ENCODE measurements at places on chromosomes 11 and 22.
A peak's percentile ranks its signal among the peaks of the same experiment; 100 is the strongest.

DNA sequence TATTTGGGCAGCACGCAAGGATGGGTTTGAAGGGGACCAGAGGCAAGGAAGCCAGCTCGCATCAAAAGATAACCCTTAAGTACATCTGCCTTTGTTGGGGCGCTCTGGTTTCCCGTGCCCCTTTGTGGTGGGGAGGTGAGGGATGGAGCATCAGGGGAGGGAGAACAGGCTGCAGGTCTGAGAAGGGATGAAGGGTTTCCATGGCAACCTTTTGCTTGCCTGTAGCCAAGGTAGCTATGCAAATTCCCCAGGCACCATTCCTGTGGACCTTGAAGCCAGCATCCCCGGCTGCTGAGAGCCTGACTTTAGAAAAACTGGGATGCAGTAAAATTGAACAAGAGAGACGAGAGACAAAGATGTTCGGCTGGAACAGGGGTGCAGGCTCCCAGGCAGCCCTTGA is 75.7 kb downstream of the SEZ6L start:
- no peak for DNase-seq

- DNase-seq: no peak
Observed at GRCh38 chr11:57474803-57475115, 14.4 kb downstream of the RTN4RL2 start.

GRCh38 chr11:130644187-130644586 is 195.7 kb downstream of the ADAMTS15 start:
- no peak for DNase-seq

DNA sequence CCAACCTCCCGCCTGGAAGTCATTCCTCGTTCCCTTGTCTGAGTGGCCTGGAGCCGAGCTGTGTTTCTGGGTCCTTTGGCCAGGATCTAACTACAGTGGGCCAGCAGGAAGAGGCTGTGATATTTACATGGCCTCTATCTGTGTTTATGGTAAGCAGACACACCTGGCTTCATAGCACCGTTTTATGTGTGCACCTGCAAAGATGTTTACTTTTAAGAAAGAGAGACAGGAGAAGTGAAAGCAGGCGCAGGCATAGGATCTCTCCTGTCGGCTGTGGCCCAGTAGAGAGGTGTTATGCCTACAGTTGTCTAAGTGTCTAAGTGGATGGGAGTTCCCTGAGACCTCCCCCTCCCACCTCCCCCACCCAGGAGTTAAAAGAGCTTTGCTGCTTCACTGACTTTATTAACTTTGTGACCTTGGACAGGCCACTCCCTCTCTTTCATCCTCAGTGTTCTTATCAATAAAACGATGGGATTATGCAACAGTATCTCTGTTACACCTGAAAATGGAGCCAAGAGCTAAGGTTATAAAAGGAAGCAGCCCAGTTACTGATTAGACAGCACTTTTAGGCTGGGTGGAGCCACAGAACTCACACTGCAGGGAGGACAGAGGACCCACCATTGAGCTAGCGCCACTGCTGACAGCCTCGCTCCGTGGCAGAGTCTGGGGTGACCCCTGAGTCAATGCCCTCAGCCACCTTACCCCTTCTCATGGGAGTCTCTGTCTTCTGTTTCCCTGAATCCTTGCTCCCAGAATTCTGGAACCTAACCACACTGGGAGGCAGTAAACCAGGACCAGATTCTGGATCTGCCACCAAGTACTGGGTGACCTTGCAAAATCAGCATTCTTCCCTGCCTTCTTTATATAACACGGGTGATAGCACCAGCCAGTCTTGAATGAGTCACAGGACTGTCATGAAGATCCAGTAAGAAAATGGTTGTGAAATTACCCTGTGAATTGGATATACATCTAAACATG is 22.0 kb downstream of the ST14 start:
- peak; percentile 59 for DNase-seq

GRCh38 chr11:57597916-57598830 is 688 bp downstream of the SERPING1 start:
- no peak for DNase-seq

DNA sequence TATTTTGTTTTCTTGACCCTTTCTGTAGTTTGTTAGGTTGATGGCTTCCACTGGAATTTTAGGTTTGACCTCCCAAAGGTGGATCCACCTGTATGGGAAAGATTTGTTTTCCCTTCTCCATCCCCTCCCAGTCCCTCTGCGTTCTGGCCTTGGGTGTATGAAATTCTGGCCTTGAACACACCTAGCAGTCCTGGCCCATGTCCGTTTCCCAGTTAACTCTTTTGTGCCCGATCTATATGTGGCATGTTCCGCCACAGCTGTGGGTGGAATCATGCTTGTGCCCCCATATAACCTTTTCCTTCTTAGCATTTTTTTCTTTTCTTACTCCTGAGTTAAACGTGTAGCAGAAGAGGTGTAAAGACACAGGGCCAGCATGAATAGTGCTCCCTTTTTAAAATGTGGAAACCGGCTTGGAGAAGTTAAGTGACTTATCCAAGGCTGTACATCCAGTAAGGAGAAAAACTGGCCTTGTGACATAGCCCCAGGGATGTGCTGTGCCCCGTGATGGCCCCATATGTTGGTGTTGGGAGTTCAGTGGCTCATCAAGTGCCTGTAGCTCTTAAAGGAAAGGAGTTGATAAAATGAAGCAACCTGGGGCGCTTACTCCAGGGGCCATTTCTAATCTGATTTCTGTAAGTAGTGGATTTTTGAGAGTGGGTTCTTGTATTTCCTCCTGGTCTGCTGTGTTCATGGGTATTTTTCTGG is 39.3 kb downstream of the ZNRF3 start:
- DNase-seq: no peak

DNA sequence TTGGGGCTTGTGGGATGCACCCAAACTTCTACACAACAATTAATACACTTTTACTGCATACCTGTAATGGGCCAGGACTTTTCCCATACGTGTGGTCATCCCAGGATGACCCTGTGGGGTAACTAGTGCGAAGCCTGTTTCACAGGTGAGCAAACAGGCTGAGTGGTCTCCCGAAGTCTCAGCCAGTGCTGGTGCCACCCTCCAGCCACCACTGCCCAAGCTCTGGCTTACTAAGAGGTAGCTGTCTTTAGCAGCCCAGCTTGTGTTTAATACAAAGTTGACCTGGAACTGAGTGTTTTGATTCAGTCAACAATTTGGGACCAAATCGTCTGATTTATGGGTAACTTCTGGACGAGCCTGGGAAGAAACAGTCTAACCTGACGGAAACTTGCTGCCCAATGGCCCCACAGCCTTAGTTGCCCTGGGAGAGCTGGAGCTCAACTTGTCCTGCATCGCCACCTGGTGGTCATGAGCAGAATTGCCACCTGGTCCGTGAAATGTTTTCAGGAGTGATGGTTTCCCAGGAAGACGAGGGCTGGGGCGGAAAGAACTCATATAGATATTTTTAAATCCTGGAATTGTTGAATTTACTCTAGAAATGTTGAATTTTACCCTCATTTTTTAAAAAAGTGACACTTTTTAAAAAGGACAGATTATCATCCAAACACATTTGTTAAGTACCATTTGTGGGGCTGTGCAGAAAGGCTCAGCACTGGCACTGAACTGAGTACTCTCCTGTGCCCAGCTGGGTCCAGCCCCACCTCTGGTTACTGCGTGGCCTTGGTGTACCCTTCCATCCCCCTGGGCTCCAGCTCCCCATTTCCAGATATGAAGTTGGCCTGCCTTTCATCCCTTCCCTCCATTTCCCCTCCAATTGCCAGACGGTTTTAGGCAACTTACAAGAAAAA is 95.5 kb upstream of the PARVA start:
- DNase-seq: peak; percentile 49

GRCh38 chr11:75931124-75931523 is 116.1 kb downstream of the UVRAG start:
- no peak for DNase-seq

- no peak for DNase-seq
Observed at GRCh38 chr11:110295531-110296225, 736 bp downstream of the RDX start.

- DNase-seq: no peak
Observed at GRCh38 chr11:47969401-47969800, 11.0 kb upstream of the PTPRJ start.

DNA sequence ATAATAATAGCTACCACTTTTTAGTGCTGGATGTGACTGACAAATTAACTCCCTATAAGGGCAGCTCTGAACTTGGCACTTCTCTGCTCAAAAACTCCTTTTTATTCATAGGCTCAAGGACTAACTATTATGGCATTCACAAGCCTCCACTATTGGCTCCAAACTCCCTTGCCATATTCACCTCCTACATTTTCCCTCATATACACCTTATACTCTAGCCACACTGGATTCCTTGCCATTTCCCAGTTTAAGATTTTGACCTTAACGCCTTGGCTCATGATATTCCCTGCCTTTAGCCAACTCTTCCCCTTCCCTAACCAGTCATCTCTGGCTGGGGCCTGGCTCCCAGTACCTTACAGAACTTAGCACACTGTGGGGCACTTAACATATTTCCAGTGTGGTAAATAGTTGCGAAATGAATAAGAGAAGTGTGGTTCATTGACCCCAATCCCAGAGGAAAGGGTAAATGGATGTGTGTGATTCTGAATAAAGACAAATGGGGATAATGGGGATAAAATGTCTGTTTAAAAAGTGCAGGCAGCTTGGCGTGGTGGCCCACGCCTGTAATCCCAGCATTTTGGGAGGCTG is 40.0 kb upstream of the SORL1 start:
- no peak for DNase-seq

DNA sequence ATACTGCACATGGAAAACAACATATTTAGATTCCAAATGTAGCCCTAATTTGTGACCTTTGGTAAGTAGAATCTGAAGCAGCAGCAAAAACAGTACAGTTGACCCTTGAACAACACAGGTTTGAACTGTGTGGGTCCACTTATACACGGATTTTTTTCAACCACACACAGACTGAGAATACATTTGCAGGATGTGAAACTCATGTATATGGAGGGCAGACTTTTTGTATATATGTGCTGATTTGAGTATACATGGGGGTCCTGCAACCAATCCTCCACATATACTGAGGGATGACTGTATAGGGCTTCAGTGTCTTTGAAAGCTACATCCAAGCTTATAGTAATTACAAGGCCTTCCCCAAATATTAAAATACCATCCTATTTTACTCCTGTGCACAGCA is 120.5 kb downstream of the MPPED2 start:
- DNase-seq: no peak

DNA sequence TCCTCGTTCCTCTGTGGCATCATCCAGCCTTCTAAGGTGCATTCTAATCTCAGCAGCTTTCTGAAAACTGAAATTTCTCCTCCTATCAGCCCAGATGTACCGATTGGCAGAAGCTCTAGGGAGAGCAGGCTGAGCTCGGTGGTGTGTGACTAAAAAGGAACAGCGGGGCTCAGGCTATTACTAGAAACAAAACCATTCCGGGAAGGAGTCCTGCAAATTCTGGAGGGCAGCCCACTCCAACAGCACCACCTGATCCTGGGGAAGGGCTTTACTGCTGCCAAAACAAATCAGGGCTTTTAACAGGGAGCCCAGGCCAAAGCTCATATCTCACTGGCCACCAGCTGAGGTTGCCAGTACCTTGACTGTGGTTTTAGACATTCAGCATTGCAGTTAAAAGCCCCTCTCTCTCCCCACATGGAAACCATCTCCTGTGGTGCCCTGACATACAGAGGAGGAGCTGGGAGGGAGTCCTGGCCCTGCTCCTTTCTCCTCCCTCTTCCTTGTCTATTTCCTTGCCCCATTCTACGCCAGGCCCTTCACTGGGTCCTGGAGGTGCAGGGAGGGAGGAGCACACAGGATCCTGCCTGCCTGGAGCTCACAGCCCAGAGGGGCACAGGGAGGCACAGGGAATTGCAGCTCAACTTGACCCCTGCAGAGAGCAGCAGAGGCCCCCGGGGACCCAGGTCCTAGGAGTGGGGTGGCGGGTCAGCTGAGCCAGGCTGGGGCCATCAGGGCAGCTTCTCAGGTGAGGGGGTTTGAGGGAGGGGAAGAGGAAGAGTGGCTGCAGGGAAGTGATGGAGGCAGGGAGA is 889 bp downstream of the PLAAT4 start:
- DNase-seq: no peak

DNA sequence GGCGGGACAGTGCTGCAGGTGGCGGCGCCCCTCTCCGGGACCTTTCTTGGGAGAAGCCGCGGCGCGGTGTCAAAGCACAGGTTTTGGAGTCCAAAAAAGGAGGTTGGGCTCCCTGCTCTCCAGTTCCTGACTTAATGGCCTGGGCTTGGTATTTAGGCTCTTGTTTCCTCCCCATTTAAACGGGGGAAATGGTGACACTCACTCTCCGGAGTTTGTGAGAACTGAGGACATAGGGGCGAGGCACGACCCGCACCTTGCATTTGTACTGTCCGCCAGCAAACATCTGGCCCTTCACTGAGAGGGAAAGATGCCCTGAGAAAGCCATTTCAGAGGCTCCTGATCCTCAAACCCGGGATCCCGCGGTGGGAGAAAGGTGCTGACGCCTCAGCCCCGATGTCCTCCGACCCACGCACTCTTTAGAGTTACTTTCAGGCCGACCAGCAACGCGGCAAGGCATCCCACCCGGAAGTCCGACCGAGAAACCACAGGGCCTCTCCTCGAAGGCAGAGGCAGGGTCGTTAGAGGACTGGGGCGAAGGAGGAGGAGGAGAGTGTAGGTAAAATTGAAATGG is 2.9 kb upstream of the WDR74 start:
- DNase-seq: no peak

DNA sequence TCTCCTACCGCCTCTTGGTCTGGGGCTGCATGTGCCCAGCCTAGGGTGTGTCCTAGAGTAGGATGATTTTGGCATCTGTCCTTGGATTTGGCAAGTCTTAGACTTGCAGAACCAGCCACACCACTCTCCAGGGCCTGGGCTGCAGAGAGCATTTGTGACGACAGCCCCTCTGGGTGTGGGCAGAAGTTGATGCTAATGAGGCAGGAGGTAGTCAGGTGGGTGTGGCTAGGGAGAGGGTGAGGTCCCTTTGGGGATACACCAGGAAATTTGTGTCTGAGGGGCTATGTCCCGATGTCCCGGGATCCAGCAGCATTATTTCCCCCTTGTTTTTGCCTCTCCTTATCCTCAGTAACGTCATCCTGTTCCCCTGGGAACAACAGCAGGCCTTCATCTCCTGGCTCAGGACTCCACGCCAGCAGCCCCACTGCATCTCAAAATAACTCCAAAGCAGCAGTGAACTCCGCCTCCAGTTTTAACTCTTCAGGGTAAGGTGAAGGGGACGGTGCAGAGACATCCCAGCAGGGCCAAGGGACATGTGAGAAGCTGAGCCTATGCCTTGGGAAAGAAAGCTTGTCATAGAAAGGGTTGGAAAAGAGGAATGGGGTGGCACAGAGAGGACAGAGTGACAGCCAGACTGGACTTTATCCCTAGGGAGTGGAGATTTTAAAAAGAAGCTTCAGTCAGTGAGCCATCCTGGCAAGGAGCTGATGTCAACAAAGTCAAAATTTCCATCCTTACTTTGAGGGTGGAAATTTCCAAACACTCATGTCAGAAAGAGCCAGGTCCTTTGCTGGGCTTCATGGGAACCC is 8.0 kb upstream of the TLCD5 start:
- no peak for DNase-seq

GRCh38 chr11:14158393-14158792 is 195.9 kb downstream of the SPON1 start:
- no peak for DNase-seq

DNA sequence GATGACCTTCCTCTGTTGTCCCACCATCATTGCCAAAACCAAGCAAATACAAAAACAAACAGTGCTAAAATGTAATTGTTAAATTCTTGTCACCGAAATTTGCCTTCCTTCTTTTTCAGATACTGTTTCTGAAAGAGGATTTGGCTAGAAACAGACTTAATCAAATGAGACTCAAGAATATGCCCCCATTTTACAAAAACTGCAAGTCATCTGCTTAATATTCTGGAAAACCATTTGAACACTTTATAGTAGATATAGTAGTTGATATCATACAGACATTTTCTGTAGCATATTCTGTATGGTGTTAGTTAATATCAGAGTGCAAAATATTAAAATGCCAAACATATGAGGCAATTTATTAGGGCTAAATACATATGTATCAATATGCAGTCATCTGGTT is 3.5 kb downstream of the OR5M1 start:
- DNase-seq: no peak

All from AG09309 (cell line).